ENCODE measurements at places on chromosomes 16 and 17. TPM values are rescaled to one million over a fixed set of nuclear protein-coding genes. Genes with fewer than 3 reads are reported as not detected.

Gene SCNN1G
- total RNA-seq: 0.13 TPM

Gene SLC47A2
- not detected for total RNA-seq

Gene C1QL1
- total RNA-seq: 2.2 TPM

Gene CARD14
- 0.13 TPM for total RNA-seq

Gene ADORA2B
- total RNA-seq: 6.3 TPM

Gene ZNF768
- 32.4 TPM for total RNA-seq

Gene ST6GALNAC2
- 0.33 TPM for total RNA-seq

Gene ODF4
- total RNA-seq: not detected

Gene CWC25
- 6.2 TPM for total RNA-seq

Gene CNGB1
- total RNA-seq: not detected

Gene TNFRSF13B
- total RNA-seq: not detected

Gene PERCC1
- total RNA-seq: not detected

Gene HASPIN
- 1.5 TPM for total RNA-seq

Gene GPR179
- total RNA-seq: not detected

Gene SHBG
- total RNA-seq: 0.89 TPM

Gene USP43
- 8.4 TPM for total RNA-seq

Gene MT4
- not detected for total RNA-seq

Gene NOTUM
- 0.38 TPM for total RNA-seq

Gene TEKT1
- not detected for total RNA-seq

Gene PYY
- total RNA-seq: 0.38 TPM

Gene ETV4
- total RNA-seq: 4.3 TPM

Gene LGALS9B
- not detected for total RNA-seq

Gene KRT9
- not detected for total RNA-seq

Gene CD300LF
- not detected for total RNA-seq

Gene KCNH4
- total RNA-seq: not detected

Gene MMP2
- 350 TPM for total RNA-seq

Gene CES4A
- total RNA-seq: 0.98 TPM

Gene PSME3IP1
- 51.3 TPM for total RNA-seq

Gene PDIA2
- total RNA-seq: not detected

Gene MFSD6L
- total RNA-seq: 0.13 TPM

Gene GJD3
- total RNA-seq: 5.2 TPM

Gene CCL1
- total RNA-seq: not detected

Gene KCNH6
- not detected for total RNA-seq

Gene C16orf96
- total RNA-seq: under 0.01 TPM

Gene PRRT2
- total RNA-seq: 0.25 TPM

Gene MAFG
- 14.3 TPM for total RNA-seq

Gene SPATA22
- 0.38 TPM for total RNA-seq

Gene TAT
- not detected for total RNA-seq

Gene RAMP2
- total RNA-seq: 5.1 TPM

Gene ITGB4
- total RNA-seq: 4.1 TPM

Gene ATAD5
- total RNA-seq: 0.38 TPM

Gene GPT2
- 23.1 TPM for total RNA-seq

Measured in mesangial cell (primary cell).